Stimulated activated effector memory CD8-positive, alpha-beta T cell treated with anti-CD3 and anti-CD28 coated beads, Interleukin-12 subunit alpha, Interleukin-12 subunit beta, amount 100 ng/mL, for 72 hours (primary cell): ENCODE measurements at places on chromosomes 1 and 21.

DNA sequence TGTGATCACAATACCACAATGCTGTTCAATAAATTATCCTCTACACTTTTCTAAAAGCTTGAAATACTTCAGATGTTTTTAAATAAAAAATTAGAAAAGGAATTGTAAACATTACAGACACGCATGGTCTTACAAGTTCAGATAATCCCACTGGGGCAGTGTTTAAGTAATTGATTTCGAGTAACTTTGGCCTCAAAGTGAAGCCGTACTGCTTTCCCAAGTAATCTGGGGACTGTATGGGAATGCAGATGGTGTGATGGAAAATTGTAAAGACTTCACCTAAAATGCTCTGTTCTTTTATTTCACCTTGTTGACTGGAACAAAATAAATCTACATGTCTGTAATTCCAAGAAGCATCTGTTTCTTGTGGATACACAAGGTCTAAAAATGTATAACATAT, 401.7 kb upstream of the LYPLAL1 start:
- no peak for DNase-seq

DNA sequence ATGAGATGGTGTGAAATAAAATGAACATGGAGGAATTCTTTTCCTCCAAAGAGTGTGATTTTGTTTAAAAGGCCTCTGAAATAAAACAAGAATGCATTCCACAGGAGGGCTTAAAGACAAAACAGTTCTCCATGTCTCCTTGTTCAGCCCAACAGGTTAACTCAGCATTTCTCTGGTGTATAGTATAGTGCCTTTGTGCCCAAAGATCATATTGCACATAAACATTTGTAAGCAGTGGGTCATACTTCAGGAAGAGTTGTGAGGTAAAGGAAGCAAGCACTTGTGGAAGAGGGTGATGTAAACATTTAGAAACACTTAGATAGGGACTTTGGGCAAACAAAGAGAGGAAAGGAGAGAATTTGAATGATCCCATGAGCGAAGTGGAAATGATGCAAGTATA, 433.9 kb downstream of the SIPA1L2 start:
- no peak for DNase-seq

- no peak for DNase-seq
Observed at GRCh38 chr1:220880362-220880670, 1.1 kb downstream of the HLX start.

- DNase-seq, result no peak
Observed at GRCh38 chr1:221284028-221284427, 404.8 kb downstream of the HLX start.

DNA sequence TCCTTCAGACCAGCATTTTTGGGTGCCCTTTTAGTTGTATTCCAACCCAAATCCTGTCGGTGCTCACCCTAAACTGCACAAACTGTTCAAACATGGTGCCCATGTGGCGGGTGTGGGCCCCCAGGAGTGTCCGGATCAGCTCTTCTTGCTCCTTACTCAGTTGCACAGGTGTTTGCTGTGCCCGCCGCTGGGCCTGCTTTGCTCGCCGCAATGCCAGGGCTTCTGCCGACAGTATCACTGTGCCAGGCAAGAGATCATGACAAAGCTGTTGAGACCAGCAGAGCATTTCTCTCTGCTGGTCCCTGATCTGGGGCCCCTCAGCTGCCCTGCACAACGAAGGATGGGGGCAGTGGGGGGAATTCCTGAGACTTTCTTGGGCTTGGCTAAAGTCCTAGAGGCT, 4.9 kb downstream of the NR1I3 start:
- DNase-seq, result no peak

- DNase-seq, result no peak
Observed at GRCh38 chr1:89114662-89115061, 11.3 kb downstream of the GBP2 start.

GRCh38 chr1:30036666-30037065, 686.7 kb downstream of the MATN1 start:
- no peak for DNase-seq

GRCh38 chr21:30211071-30211470, 4.8 kb downstream of the CLDN8 start:
- no peak for DNase-seq

GRCh38 chr1:236282425-236282716, 613 bp upstream of the ERO1B start:
- DNase-seq, result no peak

DNA sequence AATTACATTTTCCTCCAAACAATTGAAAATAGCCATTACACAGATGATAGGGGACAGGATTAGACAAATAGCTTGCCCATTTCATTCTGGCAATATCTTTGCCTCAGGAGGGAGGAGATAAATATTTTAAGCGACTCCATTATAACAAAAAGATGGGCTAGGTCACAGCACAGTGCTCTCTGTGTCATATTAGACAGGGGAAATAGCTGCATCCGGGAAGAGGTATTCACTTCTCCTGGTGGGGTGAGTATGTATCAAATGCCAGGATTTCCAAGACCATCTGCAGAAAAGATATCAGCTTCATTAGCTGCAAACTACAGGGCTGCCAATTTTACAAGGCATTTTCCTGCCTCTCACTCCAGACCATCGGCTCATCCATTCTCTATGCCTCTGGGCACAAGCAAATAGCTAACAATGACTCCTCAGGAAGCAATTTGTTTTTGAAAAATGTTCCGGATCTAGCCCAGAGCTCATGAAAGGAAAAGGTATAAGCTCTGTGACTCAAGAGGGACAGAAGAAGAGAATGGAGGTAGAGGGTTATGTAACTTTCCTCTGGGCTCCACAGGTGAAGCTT, 41.9 kb upstream of the ANGPTL7 start:
- DNase-seq, result no peak

DNA sequence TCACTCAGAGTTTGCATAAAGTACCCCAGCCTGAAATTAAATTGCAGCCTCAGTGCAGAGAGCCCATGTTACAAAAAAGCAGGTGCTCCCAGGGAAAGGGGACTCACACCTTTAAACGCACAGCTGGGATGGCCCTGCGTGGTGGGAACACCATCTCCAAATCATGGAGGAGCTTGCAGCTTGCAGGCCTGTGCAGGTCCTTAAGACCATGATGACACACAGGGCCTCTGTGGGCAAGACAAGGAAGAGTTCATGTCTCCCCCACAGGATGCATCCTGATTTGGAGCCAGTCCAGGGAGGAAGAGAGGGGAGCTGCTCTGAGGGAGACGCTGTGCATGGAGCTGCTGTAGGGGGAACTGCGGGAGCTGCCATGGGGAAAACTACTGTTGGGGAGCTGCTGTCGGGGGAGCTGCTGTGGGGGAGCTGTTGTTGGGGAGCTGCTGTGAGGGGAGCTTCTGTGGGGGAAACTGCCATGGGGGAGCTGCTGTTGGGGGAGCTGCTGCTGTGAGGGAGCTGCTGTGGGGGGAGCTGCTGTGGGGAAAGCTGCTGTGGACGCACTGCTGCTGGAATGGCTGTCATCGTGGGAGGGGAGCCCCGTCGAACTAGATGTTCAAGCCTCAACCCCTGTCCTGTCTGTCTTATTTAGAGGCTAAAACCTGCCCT, 113.9 kb downstream of the MATN1 start:
- DNase-seq, result peak; percentile 20

DNA sequence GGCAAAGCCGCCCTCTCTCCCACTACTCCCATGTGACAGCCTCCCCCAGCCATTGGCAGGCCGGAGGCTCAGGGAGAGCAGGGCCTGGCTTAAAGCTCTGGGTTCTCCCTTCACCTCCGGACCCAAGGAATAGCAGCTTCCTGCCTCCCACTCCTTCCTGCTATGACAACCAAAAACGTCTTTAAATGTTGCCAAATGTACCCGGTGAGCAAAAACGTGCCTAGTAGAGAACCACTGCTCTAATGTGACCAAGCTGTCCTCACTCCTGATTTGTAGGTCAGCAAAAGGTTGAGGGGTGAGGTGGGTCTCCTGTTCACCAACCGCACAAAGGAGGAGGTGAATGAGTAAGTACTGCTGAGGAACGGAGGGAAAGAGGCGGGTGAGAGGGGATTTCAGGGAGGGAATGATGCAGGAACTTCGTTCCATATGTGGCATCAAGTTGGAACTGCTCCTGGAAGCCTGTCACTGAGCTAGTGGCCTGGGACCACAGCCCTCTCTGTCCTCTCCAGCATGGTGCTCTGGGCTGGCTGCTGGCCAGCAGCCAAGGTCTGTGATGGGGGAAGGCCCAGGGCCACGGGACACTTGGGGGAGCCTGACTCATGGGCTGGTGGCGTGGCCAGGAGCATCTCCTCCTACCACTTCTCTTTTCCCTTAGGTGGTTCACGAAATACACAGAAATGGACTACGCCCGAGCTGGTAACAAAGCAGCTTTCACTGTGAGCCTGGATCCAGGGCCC, 5.7 kb downstream of the MRTO4 start:
- peak; percentile 15 for DNase-seq

- DNase-seq, result no peak
Observed at GRCh38 chr21:14945176-14945575, 119.6 kb downstream of the NRIP1 start.

DNA sequence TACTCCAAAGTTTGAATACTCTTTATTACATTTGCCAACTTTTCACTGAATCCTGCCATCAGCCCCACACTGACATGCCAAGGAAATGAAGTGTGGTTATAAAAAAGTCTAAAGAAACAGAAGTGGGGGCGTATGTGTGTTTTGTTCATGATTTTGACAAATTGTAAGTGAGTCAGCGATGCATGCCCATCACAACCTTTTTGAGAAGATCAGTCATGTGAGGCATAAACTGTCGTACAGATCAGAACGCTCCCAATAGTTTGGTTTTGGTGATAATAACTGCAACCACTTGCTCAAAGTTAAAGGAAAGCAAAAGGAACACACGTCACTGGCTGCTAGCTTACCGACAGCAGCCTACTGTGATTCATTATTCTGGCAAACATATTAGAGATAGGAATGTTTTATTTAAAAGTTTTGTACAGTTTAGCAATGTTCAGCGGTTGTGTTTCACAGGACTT, 95.6 kb downstream of the RGS2 start:
- no peak for DNase-seq

DNA sequence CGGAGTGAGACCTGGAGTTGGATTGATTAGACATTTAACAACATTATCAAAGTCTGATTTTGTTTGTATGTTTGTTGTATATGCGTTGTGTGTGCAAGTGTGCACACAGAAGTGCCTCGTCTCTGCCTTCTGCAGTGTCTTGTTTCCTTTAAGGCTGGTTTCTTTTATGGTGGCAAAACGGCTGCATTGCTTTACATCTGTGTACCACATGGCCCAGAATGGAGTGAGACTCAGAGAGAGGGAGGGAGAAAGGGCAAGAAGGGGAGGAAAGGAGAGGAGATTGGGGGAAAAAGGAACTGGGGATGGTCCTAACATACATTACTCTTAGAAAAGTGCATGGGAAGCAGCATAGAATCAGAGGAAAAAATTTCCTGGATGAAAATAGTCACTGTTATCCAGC, 99.7 kb upstream of the WLS start:
- no peak for DNase-seq

DNA sequence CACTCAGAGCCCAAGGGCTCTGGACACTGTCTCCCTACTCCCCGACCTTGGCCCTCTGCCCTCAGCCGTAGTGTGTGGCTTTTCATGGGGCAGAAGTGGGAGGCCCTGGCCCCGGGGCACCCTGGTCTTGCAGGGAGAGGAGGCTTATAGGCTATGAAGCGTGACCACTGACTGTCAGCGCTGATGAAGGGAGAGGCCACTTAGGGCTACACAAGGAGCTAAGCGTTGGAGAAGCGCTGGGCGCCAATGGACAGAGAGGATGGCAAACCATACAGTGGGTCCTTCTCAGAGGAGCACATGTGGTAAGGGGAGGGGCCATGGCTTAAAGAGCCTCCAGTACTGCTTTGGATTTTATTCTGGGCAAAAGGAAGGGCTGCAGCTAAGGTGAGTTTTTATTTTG, 7.9 kb downstream of the CRABP2 start:
- DNase-seq, result no peak

DNA sequence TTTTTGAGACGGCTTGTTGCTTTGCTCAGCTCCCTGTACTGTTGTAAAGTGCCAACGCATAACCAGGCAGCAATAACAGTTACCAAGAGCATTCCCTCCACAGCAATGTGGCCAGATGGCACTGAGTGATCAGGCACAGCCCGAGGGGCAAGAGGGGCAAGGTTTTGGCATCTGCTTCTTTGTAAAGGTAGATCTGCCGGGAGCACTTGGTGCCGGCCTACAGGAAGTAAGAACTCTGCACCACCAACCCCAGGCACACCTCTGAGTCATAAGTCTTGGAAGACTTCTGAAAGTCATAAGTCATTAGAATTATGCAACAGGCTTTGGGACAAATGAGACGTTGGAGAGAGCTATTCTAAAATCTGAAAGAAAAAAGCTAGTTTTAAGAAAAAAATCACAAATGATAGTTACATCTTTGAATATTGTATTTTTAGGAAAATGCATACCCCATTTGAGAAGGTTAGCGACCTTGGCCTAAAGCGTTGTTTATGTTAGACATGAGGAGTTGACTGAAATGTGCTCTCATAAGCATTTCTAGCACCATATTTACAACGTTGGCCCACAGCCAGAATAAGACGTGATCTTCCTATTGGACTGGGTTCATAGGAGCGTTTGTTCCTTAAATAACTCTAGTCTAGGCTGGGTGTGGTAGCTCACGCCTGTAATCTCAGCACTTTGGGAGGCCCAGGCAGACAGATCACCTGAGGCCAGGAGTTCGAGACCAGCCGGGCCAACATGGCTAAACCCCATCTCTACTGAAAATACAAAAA, 37.7 kb upstream of the MAP10 start:
- no peak for DNase-seq

- DNase-seq, result no peak
Observed at GRCh38 chr1:47611992-47612391, 174.1 kb downstream of the FOXD2 start.

DNA sequence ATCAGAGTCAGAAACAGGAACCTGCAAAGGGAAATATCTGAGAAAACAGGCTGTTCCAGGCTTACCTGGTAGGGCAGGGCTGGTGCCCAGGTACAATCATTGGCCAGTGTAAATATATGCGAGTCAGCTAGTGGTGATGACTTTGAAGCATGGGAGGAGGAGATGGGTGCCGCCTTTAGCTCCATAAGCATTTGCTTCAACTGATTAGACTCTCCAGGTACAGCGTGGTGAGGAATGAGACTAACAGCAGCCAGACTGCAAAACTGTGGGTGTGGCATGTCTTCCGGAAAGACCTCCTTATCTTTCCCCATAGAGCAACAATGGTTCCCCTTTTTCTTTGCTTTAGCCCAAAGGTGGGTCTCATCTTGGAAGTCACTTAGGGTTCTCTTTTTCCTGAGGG, 137.2 kb downstream of the LRIG2 start:
- DNase-seq, result no peak

GRCh38 chr1:44501047-44501890, 96.2 kb downstream of the RNF220 start:
- no peak for DNase-seq

- DNase-seq, result no peak
Observed at GRCh38 chr1:42830631-42831030, 13.4 kb upstream of the SVBP start.

GRCh38 chr1:205568469-205569361, 63.1 kb downstream of the ELK4 start:
- DNase-seq, result no peak

- no peak for DNase-seq
Observed at GRCh38 chr1:197954718-197955418, 37.7 kb downstream of the LHX9 start.

DNA sequence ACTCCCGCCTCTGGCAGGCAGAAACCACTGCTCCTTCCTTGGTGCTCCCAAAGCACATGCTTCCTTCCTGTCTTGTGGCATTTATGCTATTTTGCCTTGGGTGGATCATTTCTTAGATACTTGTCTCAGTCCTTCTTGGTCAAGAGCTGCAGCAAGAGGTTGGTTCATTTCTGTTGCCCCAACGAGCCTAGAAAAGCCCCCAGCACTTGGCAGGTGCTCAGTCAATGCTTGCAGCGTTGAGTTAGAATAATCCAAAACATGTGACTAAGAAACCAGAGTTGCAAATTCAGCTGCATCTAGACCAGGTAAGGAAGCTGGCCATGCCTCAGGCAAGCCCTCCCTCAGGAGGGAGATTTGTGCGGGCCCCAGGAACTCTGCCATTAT, 42.4 kb upstream of the TENT5C start:
- DNase-seq, result no peak
